ENCODE measurements at places on chromosomes 5 and 9.

GRCh38 chr5:12237837-12238575 is 333.8 kb upstream of the CTNND2 start:
- no peak for DNase-seq

DNA sequence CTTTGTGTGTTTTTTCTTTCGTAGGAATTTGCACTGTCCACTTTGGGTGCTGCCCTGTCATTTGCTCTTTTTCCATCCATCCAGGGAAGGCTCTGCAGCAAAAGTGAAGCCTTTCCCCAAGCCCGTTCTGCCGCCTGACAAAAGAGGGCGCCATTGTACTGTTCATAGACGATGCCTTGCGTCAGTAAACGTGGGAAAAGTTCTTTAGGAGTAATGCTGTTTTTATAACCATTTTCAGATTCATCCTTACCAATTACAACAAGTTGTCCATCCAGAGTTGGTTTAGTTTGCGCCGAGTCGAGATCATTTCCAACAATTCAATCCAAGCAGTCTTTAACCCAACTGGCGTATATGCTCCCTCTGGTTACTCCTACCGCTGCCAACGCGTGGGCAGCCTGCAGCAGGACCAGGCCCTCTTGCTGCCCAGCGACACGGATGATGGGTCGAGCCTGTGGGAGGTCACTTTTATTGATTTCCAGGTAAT is 34.3 kb upstream of the RPS23 start:
- DNase-seq: peak; percentile 32

- peak; percentile 15 for DNase-seq
Observed at GRCh38 chr5:151183456-151184245, 26.1 kb upstream of the ANXA6 start.

GRCh38 chr9:107711542-107711941 is 222.0 kb upstream of the KLF4 start:
- DNase-seq: no peak

DNA sequence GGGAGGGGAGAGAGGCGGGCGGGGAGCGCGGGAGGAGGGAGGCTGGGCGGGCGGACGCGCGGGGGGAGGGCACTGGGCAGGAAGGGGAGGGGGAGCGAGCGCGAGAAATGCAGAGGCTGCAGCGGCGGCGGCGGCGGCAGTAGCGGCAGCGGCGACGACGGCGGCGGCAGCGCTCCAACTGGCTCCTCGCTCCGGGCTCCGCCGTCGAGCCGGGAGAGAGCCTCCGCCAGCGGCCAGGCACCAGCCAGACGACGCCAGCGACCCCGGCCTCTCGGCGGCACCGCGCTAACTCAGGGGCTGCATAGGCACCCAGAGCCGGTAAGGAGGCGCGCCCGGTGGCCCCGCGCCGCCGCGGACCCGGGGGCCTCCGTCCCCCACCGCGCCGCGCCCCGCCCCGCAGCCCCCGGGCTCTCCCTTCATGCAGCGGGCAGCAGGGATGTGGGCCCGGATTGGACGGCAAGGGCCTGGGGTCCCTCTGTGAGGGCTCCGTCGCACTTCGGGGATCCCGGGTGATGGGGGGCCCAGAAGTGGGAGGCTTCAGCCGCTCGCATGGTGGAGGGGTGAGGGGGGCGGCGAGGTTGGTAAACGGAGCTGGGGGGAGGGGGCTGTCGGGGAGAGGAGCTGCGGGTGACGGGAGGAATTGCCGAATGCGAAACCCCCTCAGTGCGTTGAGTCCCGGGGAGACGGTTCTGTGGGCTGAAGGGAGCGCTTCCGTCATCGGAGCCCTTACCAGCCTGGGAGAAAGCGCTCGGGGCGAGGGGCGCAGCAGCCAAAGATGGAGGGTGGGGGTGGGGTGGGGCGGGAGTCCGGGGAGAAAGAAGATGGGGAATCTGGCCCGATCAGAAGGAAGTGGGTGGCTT is at the start of gene BASP1:
TSS of gene BASP1 (plus strand) at position 139 of the 860 bp plus-strand sequence. CDS start 57,586 bp downstream, outside the sequence.
- no peak for DNase-seq

DNA sequence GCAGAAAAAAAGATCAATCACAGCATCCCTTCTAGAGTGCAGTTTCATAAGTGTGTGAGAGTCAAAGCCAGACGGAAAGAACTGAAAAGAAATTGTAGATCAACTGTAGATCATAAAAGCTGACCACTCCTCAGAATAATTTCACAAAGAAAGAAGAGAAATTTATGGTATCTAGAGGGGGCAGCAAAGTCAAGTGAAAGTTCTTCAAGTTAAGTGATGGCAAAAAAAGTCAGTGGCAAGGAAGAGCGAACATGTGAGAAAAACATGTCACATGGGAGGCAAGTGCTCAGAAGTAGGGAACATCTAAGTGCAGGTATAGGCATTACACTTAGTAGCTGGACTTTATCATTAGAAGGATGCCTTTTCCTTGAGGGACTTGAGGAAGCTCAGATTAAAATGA is 245.1 kb upstream of the ISL1 start:
- no peak for DNase-seq

DNA sequence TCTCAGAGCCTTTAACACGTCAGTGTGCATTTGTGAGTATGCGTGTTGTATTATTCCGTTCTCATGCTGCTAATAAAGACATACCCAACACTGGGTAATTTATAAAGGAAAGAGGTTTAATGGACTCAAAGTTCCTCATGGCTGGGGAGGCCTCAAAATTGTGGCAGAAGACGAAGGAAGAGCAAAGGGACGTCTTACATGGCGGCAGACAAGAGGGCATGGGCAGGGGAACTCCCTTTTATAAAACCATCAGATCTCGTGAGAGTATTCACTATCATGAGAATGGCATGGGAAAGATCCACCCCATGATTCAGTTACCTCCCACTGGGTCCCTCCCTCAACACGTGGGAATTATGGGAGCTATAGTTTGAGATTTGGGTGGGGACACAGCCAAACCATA is 285.0 kb downstream of the PBX3 start:
- no peak for DNase-seq

DNA sequence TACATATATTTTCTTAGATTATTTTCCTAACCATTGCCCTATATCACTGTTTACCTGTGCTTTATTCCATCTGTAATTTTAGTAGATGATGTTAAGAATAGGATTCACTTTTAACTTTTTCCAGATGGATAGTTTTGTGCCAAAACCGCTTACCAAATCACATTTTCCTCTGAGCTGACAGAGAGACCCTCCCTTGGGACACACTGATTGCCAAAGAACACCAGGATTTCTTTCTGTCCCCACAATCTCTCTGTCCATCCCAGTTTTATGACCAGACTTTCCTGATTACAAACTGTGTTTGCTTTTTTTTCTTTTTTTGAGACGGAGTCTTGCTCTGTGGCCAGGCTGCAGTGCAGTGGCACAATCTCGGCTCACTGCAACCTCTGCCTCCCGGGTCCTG is 81.3 kb upstream of the SPATA31C2 start:
- no peak for DNase-seq

GRCh38 chr5:179323026-179323870 is 22.0 kb downstream of the ADAMTS2 start:
- no peak for DNase-seq

DNA sequence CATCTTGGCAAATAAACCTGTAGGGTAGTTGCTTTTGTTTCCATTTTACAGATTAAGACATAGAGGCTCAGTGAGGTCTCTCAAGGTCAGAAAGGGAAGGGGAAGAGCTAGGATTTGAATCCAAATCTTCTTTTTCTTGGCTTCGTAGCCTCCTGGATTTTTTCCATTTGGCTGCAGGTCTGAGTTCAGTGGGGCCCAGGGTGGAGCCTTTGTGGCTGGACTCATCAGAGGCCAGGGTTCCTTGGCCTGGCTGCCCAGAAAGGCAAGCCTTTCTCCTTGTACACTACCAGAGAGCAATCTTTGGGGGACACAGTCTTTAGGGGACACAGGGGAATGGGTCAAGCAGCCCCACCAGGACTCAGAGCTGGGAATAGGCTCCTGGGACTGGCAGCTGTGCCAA is 10.5 kb upstream of the TRAF1 start:
- no peak for DNase-seq

GRCh38 chr5:151180291-151180690 is 22.7 kb upstream of the ANXA6 start:
- no peak for DNase-seq

GRCh38 chr9:12695474-12695873 is 2.3 kb downstream of the TYRP1 start:
- DNase-seq: no peak

GRCh38 chr9:132995121-132995420 is 16.6 kb downstream of the GFI1B start:
- no peak for DNase-seq

GRCh38 chr9:114687034-114687433 is 5.0 kb upstream of the TEX48 start:
- DNase-seq: no peak

DNA sequence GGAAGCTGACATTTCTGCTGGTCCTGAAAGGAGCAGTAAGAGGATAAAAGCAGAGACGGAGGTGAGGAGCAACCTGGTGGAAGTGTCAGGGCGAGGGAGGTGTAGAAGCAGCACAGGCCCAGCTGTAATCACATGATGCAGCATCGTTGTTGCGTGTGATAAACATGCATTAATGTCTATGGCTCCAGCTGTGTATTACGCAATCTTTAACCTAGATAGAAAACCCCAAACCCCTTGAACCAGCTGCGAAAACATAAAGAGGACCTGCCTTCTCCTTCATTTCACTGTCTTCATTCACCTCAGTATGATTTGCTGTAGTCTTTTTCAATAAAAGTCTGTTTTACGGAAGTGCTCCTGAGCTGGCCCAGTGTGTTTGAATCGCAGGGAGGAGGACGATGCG is 162.9 kb downstream of the NTRK2 start:
- no peak for DNase-seq

DNA sequence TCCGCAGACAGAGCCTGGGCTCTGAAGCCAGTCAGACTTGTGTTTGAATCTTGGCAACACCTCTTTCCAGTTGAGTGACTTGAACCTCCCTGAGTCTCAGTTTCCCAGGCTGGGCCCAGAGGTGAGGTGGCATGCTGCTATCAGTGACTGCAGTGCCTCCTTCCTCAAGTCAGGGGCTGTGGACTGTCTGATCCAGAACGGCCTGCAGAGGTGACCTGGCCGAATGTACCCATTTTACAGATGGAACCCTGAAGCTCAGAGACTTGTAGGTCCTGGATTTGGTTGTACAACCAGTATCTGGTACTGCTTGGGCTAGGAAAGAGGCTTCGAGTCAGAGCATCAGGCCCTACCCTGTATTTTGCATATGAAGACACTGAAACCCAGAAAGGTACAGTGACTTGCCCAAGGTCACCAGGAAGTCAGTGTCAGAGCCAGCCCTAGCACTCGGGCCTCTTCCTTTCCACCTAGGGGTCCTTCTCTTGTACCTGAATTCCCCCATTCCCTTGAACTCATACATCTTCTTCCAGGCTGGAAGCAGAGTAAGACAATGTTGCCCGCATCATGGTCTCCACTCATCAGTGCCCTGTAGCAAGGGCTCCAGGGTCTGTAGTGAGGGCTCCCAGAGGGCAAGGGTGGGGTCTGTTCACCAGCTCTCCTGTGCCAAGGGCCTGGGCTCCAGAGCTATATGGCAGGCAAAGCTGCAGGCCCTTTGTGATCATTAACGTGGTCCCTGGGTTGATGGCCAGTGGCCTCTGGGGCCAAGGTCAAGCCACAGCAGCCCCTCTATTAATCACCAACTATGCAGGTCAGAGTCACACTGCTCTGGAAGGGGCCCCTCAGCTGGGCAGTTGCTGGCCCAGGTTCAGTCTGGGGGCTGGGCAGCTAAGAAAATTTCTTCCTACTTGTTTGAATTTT is 28.5 kb downstream of the GSN start:
- no peak for DNase-seq

GRCh38 chr9:134344800-134345310 is 18.6 kb downstream of the RXRA start:
- no peak for DNase-seq

DNA sequence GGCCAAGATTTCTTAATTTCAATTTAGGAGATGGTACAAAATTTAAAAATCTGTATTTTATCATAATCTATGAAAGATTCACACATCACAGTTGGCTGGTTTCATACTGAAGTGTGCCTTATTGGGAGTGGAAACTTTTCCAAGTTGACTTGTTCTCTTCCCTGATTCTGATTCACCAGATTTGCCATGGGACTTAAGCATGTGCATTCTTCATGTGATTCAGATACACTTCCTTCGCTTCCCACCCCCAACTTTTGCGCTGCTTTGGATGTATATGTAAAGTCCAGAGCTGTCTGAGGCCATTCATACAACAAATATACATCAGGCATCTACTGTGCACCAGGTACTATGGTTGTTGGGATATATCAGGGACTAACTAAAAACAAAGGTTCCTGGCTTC is 34.4 kb downstream of the CPEB4 start:
- no peak for DNase-seq

DNA sequence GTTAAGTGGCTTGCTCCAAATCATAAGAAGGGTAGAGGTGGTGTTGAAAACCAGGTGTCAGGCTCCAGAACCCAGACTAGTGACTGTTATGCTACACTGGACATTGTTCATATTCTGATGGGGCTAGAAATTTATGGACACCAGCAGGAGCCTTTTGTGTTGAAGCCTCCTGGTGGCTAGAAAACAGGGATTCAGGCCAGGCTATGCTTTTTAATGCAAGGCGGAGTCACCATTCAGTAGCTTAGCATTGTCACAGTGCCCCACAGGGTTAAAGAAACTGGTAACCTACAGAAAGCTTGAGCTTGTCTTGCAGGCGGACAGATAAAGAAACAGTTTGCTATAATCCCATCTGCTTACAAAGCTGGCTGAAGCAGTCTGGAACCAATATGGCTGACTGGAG is 23.0 kb upstream of the GOLM1 start:
- DNase-seq: no peak

DNA sequence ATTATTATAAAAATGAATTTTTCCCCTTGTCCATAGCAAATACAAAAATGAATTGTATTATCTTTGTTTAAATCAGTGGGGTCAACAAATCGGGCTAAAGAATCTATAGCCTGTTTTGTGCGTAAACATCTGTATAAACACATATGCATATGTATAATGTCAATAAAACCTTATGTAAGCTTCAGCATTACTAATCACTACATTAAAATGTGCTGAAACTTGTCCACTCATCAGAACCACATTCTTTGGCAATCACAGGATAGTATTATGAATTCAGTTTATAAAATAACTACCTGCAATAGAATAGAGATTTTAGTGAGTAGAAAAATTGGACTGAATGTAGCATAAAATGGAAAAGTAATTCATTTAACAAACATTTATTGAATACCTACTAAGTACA is 30.6 kb downstream of the RGMB start:
- DNase-seq: no peak

DNA sequence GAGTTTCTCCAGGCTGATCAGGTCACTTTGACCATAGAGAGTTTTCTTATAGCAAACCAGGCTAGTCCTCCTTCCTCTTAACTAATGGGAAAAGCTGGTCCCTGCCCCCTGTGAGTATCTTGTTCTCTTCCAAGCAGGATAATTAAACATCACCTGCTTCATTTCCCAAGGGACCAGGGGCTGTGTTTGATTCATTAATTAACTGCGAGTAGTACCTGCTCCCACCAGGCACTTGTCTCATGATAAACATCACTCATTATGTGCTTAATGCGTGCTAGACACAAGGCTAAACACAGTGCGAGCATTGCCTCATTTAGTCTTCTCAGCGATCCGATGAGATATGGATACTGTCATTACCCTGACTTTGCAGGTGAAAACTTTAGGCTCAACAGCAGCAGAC is 1.7 kb upstream of the FAM163B start:
- no peak for DNase-seq

All from NCI-H2029 treated with DMSO at 0.1 percent for 48 hours (cell line).